ENCODE measurements at places on chromosomes 12 and 14. TPM values are rescaled to one million over a fixed set of nuclear protein-coding genes. Genes with fewer than 3 reads are reported as not detected.

ZNF385A gene
- total RNA-seq, result 5.7 TPM

IAPP gene
- total RNA-seq, result not detected

C12orf57 gene
- 195 TPM for total RNA-seq

KRT79 gene
- not detected for total RNA-seq

KRT77 gene
- not detected for total RNA-seq
